ENCODE measurements at places on chromosomes 2 and 18. TPM values are rescaled to one million over a fixed set of nuclear protein-coding genes. Genes with fewer than 3 reads are reported as not detected.

GRCh38 chr2:151792589-151792988 is 35.6 kb downstream of the ARL5A start:
- no peak for DNase-seq

DNA sequence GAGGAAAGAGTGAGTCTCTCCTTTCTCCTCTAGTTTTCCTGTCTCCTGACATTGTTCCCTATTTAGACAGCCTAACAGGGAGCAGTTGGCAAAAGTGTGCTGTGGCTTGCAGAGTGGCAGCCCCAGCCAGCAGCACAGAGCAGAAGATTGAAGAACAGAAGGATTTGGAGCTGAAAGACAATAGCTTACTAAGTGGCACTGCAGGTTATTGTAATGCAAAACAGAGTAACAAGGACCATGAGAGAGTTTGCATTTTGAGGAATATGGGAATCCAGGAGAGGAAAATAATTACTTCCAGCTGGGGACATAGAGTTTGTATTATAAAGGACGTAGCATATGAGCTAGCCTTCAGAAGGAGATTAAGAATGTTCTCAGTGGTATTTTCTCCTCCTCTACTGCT is 342.4 kb downstream of the AKAIN1 start:
- no peak for DNase-seq

- no peak for DNase-seq
Observed at GRCh38 chr2:38153476-38154135, 77.7 kb upstream of the CYP1B1 start.

- no peak for DNase-seq
Observed at GRCh38 chr18:8121101-8121500, 488.1 kb upstream of the RAB12 start.

- DNase-seq: no peak
Observed at GRCh38 chr2:53933329-53933728, 37.5 kb downstream of the PSME4 start.

The CD28 gene
- total RNA-seq: not detected

The C2orf66 gene
- 0.23 TPM for total RNA-seq

DNA sequence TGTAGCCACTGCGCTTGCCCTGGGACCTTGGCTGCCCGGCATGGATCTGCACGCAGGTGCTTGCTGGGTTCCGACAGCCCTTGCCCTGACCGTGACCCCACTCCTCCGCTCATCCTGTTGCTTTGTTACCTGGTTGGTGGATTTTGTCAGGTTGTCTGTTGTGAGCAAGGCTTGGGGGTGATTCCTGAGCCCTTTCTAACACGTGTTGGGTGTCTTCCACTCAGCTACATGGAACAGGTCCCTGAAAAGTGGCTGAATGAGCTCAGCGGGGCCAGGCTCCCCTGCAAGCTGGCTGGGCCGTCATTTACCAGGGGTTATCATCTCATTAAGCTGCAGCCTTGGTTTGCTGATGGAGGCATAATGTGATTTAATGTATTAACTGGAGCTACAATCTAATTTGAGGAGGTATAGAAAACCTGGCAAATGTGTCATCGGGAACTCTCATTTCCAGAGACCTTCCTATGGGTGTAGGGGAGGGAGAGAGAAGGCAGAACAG is 24.6 kb downstream of the RAMP1 start:
- no peak for DNase-seq

The CAPN13 gene
- not detected for total RNA-seq

DNA sequence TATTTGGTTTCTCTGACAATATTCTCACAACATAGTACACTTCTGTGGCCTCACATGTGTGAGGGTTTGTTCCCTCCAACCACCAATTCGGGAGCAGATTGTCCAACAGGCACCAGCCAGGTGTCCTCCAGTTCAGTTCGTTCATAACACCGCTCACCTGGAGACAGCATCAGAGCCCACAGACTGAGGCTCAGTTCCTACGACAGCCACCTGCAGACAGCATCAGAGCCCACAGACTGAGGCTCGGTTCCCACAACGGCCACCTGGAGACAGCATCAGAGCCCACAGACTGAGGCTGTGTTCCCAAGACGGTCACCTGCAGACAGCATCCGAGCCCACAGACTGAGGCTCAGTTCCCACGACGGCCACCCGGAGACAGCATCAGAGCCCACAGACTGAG is 58.2 kb upstream of the SNTG2 start:
- no peak for DNase-seq

DNA sequence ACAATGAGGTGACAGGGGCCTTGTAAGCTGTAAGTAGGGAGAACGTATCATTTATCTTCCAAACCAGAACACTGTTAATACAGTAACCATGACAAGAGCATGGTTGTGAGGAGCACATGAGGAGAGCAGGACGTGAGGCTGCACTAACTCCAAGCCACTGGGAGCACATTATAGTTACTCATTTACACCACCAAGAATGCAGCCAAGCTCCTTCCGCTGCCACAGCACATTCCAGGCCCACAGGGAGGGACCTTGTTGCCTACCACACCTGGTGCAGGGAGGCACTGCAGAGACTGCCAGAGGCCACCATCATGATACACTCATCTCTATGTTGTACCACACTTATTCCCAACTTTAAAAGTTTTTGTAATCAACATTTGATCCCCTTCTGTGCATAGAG is 13.5 kb upstream of the SFXN5 start:
- no peak for DNase-seq

DNA sequence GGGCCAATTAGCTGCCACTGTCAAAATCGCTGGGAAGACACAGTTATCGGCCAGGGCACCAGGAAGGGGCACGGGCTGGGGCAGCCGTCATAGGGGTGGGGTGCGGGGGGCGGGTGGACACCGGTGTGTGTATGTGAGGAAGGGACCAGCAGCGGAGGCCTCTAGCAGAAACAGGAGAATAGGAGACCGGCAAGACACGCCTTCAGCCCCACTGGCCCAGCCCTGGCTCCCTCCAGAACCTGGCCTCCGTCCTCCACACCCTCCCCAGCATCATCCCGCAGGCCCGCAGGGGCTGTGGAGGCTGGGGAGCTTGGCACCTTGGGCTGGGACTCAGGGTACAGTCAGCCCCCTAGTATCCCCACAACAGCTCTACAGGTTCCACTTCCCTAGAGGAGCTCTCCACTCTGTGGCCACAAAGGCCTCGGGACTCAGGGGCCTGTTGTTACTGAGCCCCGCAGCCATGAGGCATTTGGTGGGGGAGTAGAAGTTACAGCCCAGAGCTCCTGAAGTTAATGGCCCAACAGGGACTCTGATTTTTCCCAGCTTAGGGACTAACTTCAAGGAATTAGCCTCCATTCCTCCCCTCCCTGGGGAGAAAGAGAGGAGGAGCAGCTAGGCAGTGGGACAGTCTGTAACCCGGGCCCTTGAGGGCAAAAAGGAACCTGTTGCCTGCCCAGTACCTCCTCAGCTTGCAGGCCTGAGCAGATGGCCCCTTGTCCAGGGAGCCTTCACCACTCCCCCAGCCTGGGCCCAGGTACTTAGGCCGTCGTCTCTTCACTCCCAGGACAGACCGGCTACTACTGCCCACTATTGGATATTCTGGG is 19.9 kb downstream of the SH2D6 start:
- no peak for DNase-seq

DNA sequence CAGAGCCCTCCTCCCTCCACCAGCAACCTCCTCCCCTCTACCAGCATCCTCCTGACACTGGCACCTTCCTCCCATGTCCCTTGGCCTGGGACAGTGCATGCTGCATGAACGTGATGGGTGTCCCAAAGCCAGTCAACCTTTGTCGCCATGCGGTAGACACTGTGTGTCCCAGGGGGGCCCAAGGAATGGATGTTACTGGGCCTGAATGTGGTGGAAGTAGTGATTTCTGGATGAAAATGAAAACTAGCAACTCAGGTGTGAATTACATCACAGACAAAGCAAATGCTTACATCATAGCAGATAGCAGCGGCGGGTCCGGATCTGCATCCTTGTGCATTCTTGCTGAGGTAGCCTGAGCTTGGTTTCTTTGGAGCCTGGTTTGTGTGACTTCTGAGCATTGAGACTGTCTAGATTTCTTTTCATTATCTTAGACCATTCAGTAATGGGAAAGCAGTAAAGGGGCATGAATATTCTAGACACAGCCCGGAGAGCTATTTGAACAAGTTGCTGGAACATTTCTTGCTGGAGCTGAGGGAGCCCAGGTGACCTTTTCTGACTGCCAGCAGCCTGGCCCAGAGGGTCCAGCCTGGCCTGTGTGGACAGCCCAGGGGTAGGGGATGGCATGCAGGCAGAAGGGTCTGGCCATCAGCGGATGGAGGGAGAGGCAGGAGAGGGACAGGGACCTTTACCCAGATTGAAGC is 100.4 kb downstream of the FAM210A start:
- no peak for DNase-seq
